ENCODE measurements at places on chromosomes 13 and 19.

DNA sequence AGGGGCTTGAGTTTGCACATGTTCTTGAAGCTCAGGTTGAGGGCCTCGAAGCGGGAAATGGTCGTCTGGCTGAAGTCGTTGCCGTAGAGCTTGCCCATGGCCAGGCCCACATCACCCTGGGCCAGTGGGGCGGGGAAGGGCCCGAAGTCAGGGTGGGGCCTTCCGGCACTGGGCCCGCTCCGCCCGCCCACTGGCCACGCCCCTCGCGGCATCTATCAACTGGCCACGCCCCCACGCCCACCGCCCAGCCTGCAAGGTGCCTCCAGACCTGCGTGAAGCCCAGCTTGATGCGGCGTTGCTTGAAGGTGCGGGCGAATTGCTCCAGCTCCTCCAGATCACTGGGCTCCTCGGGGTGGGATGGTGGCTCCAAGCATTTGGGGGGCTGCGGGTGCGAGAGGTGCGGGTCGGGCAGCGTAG is 19.9 kb downstream of the ZNF574 start:
- DNase-seq: no peak

GRCh38 chr19:52494518-52494917 is 33.0 kb upstream of the ZNF808 start:
- DNase-seq: no peak

DNA sequence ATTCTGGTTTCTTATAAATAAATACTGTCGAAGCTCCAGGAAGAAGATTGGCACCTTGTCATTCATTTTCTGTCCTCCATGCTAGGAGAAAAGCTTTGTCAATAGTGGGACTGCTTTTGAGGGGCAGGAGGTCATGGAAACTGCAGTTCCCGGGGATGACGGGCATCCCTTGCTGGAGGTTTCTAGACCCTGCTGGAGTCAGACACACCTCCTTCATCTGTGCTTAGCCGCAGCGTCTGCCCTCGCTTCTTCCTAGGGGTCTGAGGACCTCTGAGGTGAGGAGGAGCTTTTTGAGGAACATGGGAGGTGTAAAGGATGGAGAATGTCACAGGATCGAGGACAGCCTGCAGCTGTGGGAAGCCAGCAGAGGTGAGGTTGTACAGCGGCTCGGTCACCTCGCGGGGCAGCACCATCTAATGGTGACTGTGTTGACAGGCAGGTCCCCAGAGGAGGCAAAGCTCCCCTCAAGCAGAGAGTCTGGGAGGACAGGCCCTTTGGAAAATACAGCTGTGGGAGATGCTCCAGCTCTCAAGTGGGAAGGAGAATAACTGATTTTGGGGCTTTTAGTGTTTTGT is 172.7 kb upstream of the RNF113B start:
- DNase-seq: no peak

GRCh38 chr19:51712461-51713081 is 11.2 kb downstream of the HAS1 start:
- DNase-seq: no peak
